ENCODE measurements at places on chromosomes 12 and 14. TPM values are rescaled to one million over a fixed set of nuclear protein-coding genes. Genes with fewer than 3 reads are reported as not detected.

The CNIH1 gene
- total RNA-seq, result 128 TPM

The CCDC38 gene
- total RNA-seq, result not detected

The FAM186B gene
- total RNA-seq, result under 0.01 TPM

The CAMKK2 gene
- 34.9 TPM for total RNA-seq

The CYP27B1 gene
- total RNA-seq, result 0.32 TPM
